Forelimb muscle (tissue), 1 donor: ENCODE measurements at places on chromosomes 16 and 17.

DNA sequence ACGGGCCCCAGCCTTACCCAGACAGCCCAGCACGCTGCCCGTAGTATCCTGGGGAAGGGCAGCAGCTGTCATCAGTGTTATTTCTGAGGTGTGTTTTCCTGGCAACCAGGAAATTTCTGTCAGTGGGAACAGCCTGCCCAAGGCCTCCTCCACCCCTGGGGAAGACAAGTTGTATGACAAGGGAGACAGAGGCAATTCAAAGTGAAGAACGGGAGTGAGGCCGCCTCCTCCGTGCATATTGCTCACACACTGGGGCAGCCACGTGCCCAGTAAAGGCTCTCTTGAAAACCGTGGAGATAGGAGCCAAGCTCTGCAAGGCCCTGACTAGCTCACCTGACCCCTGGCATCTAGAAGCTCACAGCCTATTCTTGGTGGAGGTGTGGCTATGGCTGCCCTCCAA, 57.6 kb downstream of the RAI1 start:
- no peak for DNase-seq

GRCh38 chr17:80942423-80943345, 49.0 kb upstream of the CHMP6 start:
- peak; percentile 60 for DNase-seq

- DNase-seq: no peak
Measured at GRCh38 chr17:32508926-32509325, 22.1 kb downstream of the CDK5R1 start.

DNA sequence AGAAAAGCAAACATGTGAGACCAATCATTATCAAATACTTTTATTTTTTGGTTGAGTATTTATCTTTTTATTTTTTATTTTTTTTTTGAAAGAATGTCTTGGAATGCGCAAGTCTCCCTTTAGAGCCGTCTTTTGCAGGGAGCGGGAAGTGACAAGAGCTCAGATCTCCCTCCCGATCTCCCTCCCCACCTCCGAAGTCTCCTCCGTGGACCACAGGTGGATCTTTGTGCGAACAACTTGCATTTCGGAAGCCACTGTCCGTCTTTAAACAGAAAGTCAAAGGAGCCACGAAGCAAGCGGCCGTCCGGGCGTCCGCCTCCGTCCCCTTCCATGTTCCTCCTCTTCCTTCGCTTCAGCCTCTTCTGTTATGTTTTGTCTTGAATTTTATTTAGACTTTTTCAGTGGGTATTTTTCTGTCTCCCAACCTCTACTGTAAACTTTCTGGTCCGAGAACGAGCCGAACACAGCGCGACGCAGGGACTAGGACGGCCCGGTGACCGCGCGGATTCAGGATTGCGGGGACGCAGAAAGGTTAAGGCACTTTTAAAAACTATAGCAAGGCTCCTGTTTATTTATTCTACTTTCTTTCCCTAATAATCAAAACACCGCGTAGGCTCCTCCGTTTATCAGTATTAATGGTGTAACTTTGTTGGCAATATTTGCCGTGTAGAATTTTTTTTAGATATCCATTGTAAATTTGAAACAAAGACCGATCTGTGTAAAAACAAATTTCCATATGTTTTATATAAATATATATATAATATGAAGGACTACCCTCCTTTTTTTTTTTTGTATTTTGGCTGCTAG, 3.3 kb downstream of the FOXF1 start:
- no peak for DNase-seq

DNA sequence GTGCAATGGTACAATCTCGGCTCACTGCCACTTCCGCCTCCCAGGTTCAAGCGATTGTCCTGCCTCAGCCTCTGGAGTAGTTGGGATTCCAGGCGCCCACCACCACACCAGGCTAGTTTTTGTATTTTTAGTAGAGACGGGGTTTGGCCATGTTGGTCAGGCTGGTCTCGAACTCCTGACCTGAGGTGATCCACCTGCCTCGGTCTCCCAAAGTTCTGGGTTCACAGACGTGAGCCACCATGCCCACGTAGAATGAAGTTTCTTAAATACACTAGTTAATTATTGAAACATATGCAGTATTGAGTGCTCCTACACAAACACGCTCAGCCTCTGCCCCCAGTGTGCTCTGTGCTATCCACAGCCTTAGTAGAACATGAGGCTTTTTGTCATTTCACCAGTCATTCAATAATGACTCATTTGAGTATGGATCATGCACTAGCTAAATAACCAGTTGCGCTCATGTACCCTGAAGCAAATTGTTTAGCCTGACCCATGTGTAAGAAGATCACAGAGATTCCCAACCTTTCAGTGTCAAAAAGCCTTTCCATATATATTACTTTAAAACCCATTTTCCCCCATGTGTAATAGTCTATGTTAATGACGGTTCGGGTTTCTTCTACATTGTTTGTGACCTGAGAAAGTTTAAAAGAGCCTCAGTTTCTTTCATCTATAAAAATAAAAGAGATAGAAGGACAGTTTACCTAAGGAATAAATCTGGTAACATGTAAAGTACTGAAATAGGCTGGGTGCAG, 49.7 kb downstream of the TUBD1 start:
- DNase-seq: no peak

GRCh38 chr16:52451971-52452421, 94.9 kb downstream of the TOX3 start:
- DNase-seq: no peak

GRCh38 chr17:80870401-80870800, 121.2 kb upstream of the CHMP6 start:
- no peak for DNase-seq

- DNase-seq: no peak
Measured at GRCh38 chr16:48498769-48499631, 111.0 kb downstream of the N4BP1 start.

DNA sequence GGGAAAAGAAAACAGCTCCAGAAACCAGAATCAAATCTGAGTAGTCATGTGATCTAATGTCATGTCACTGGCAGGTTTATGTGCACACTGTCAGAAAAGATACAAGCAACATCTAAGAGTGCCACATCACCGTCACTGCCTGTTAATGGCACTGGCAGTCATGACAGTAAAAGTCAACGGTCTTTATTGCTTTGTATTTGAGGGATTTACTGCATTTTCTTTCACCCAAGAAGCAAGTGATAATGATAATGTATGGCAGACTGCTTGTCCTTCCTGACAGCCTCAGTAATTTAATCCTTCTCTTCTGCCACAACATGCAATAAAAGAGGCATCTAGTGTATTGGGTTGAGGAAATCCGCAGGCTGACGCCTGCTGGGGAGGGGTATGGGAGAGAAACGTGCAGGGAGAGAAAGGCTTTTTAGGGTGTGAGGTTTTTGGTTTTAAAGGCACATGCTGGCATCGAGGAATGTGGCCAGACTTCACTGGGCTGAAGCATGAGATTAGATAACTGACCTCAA, 92.4 kb downstream of the RPGRIP1L start:
- no peak for DNase-seq

DNA sequence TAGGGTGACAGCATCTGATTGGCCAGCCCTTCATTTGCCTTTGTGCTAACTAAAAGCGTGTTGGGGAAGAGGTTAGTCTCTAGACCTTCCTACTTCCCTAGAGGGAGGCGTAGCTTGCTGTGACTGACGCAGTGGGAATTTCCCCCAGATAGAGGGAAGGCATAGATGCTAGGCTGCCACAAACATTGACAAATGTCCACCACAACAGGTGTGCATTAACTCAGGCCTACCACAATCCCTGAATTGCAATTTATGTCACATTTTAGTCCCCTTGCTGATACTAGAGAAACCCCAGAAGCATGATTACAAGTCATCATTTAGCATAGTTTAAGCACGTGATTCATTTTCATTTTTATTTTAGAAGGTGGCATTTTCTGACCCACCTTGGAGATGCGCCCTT, 76.3 kb upstream of the WSB1 start:
- DNase-seq: no peak

DNA sequence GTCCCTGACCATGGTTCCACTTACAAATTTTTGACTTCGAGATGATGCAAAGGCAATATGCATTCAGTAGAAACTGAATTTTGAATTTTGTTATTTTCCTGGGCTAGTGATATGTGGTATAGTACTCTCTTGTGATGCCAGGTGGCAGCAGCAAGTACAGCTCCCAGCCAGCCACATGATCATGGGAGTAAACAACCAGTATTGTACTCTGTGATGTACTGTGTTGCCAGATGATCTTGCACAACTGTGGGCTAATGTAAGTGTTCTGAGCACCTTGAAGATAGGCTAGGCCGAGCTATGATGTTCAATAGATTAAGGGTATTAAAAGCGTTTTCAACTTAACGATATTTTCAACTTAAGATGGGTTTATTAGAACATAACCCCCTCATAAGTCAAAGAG, 250.8 kb downstream of the STX8 start:
- DNase-seq: no peak

DNA sequence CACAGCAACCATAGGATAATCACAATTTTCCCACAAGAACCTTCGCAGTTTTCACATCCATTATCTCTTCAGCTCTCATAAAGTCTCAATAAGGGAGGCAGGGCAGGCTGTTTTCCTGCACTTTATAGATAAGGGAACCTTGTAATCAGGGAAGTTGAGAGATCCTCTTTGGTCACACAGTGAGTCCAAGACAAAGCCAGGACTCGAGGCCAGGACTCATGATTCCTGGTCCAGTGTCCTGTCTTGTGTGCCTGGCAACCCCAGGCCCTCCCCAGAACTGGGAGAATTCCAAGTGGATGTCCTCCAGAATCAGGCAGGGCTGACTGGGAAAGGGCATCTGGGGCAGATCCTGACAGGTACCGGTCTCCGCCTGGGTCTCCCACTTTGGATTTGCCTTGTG, 23.1 kb upstream of the PHF12 start:
- DNase-seq: no peak

GRCh38 chr17:301681-302299, 50.8 kb downstream of the RPH3AL start:
- DNase-seq: no peak

- DNase-seq: no peak
Measured at GRCh38 chr17:42873315-42873714, 22.3 kb downstream of the AOC3 start.

GRCh38 chr16:66091471-66091891, 275.0 kb upstream of the CDH5 start:
- no peak for DNase-seq

DNA sequence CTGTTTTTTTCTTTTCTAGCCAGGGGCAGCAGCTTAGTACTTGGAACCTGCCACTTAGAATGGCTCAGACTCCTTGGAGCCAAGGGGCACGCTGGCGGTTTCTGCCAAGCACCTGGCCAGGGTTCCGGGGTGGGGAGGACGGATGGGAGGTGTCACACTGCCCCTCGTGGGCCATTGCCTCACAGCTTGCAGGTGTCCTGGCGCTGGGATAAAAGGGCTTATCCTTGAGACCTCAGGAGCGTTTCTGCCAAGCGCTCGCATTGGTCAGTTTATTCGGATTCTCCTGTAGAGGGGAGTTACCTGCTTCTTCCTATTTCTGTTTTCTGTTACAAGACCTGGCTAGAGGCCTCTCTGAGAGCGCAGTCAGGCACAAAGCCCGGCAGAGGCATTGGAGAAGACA, 234.6 kb downstream of the MSI2 start:
- no peak for DNase-seq

GRCh38 chr17:59347975-59348391, 16.5 kb downstream of the YPEL2 start:
- no peak for DNase-seq

- DNase-seq: peak; percentile 77
Measured at GRCh38 chr17:49515196-49515770, 20.2 kb downstream of the NGFR start.

DNA sequence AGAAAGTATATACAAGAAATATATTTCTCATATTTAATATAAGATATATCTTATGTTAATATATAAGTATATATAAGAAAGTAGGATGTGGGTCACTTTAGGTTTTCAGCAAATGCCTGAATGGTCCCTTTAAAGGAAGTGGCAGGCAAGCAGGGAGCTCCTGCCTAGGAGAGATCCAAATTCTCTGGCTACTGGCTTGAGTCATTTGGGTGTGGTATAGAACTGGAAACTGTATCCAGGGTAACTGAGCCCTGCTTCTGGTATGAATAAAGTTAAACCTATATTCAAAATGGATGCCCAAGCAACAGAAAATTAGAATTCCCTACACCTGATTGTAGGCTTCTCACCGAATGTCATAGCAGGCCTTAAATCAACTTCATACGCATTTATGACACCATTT, 144.4 kb downstream of the ZNF18 start:
- no peak for DNase-seq

DNA sequence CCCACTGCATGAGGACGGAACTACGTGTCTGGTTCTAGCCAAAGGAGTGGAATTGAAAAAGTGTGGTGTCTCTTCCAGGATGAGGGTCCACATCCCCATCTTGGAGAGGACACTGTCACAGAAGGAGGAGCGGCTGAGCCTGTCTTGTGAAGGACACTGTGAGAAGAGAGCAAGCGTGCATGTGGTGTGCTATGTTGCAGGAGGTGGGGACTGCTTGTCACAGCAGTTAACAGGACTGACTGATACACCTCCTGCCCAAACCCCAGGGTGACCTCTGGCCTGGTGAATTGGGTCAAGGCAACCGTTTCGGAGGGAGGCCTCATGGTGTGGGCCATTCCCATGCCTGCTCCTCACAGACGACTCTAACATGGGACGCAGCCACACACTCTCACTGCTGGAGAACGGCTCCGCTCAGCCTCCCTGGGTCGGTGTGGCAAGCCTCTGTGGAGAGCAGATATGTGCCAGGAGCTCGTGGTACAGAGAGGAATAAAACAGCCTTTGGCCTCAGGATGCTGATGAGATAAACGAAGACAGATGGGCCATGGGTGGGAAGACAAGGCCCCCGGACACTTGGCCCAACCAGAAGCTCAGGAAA, 56.4 kb upstream of the RBFOX3 start:
- DNase-seq: no peak

GRCh38 chr16:86764551-86764950, 186.2 kb downstream of the FOXL1 start:
- no peak for DNase-seq

DNA sequence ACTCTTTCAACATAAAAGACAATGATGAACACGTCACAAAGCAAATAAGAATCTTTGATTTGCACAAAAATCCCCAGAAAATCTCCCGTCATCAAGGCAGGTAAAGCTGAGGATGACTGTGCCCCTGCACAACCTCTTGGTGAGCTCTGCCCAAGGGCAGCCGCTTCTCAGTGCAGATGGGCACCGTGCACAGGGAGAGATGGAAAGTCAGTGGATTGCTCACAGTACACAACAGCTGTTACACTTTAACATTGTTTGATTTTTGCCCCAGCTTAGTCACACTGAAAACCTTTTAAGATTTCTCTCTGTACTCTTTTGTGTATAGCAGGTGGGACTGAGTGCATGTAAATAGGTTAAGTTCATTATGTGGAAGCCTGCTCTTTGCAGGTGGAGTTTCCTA, 104.2 kb downstream of the CDK5R1 start:
- DNase-seq: no peak

DNA sequence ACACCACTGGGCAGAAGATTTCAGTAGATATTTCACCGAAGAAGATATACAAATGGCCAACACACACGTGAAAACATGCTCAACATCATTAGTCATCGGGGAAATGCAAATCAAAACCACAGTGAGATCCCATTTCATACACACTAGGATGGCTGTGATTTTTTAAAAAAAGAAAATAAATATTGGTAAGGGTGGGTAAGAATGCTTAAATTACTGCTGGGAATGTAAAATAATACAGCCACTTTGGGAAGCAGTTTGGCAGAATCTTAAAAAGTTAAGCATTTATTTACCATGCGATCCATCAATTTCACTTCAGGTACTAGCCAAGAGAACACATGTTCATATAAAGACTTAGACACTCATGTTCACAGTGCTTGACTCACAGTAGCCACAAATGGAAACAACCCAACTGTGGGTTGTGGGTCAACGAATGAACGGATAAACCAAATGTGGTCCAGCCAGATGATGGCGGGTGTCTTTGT, 6.5 kb upstream of the C16orf74 start:
- no peak for DNase-seq

- DNase-seq: no peak
Measured at GRCh38 chr17:19570544-19571062, 36.9 kb downstream of the SLC47A1 start.
